Uterus (tissue), 4 donors: ENCODE measurements at places on chromosomes 5 and 9.

DNA sequence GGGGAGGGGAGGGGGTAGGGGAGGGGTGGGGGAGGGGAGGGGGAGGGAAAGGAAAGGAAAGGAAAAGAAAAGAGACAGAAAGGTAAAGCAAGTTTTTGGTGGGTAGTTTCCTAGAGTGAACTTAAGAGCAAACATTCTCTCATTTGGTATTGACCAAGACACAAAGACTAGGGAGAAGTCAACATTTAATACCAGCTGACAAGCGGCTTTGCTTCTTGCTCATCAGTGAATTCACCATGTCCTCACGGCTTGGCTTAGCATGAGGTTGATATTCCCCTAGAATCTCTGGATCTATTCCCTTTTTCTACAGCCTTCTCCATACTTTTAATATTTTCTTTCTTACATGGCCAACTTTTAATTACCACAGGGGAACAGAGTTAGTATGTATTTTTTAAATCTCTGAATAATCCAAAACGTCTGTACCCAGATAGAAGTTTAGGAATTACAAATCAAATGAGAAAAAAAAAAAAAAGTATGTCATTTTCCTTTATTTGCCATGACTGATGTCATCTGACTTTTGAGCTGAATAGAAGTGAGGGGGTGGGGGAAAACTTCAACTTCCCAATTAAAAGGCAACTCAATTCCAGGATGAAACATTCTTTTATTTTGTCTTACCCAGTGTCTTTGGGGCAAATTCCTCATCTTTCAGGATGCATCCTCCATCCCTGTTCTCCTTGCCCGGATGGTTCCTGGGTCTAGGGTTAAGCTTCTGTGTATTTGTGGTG lies 40.1 kb upstream of the GLIS3 start:
- DNase-seq, result no peak

DNA sequence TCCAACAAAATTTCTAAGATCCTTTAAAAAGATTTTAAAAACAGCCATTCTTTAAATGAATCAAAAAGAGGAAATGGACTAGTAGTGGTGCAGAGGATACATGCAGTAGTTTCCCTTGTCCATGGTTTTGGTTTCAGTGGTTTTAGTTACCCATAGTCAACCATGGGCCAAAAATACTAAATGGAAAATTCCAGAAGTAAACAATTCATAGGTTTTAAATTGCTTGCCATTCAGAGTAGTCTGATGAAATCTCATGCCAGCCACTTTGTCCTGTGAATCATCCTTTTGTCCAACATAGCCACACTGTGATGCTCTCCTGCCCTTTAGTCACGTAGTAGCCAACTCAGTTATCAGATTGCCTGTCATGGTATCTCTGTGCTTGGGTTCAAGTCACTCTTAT lies 286.1 kb downstream of the ANXA1 start:
- DNase-seq, result no peak

DNA sequence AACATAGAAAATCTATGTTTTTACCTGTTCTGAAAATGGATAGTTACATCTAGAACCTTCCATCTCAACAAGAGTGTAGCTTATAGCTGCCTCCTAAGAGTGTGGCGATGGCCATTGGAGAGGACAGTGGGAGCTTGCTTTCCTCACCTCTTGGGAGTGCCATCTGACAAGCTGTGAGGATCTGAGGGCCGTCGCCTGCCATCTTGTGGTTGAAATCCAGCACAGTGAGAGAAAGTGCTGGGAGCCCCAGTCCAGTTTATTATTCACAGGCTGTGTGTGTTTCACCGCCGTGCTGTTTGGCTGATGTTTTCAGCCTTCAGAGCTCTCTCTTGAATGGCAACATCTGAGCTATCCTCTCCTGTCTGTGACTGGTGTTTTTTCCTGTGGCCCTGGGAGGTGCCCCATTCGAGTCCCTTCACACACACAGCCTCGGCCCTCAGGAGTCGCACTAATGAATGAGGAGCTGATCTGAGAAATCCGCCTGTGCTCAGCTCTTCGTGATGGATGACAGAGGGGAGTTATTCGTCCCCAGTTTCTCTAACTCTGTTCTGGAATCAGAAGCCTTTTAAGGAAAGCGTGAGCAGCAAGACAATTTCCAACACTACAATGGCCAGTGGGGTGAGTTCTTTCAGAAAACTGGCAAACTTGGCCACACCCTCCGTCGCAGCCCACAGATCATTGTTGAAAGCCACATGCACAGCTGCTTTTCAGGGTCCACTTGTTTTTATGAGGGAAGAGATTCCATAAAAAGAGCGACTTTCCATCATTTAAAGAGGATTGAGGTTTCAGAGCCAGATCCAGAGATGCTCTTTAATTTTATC lies 170.3 kb downstream of the PDZD2 start:
- peak; percentile 67 for DNase-seq

DNA sequence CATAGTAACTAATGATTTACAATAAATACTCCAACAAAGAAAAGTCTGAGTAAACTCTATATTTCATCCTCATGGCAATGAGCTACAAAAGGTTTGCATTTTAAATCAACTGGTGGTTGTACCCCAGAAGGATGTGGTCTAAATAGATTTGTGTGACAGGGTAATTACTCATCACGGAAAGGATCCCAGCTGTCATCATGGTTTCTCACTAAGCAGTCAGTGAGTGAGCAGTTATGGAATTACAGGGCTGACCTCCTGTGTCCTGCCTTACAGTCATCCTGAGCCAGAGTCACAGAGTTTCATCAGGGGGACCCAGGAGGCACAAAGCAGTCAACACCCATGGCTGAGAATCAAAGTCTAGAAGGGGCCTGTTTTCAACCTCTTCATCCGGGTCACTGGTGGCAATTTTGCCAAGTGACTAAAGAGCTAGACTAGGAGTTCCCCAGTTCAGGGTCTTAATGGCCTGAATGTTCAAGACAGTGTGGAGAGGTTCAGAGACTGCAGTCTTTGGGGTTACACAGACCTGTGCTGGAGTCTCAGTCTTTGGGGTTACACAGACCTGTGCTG lies 210.7 kb upstream of the SLC24A2 start:
- DNase-seq, result no peak

GRCh38 chr9:76608575-76609273 lies 149.7 kb downstream of the GCNT1 start:
- no peak for DNase-seq

DNA sequence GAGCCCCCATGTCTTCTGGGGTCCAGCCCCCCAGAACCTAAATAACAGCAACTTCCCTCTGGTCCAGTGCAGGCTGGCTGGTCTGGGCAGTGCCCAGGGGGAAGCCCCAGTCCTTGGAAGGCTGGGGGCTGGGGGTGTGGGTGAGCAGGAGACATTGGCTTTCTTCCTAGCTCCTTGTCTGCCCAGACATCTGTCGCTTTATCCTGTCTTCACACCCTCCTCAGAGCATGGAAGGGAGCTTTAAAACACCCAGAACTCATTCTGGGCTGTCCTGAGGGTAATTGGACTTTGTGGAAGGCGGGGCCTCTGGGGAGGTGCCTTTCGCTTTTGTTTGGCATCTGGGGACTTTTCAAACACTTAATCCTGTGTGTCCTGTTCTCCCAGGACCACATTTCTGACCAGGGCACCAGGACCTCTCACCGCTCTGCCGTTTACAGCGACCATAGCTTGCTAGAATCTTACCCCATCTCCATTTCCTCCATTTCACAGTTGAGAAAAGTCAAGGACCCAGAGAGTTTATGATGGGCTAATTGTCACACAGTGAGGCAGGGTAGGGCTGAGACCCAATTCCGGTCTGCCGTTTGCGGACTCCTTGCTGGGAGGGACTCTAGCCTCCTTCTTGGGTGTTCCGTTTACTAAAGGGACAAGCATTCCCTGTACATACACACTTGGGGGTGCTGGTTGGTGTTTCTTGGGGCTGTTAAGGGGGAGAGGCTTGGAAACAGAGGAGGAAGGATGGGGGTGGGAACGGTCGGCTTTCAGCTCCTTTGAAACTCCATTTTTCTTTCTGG lies 1.1 kb downstream of the GSN start:
- DNase-seq, result peak; percentile 54

GRCh38 chr5:89901346-89901745 lies 508.2 kb downstream of the CETN3 start:
- DNase-seq, result no peak

DNA sequence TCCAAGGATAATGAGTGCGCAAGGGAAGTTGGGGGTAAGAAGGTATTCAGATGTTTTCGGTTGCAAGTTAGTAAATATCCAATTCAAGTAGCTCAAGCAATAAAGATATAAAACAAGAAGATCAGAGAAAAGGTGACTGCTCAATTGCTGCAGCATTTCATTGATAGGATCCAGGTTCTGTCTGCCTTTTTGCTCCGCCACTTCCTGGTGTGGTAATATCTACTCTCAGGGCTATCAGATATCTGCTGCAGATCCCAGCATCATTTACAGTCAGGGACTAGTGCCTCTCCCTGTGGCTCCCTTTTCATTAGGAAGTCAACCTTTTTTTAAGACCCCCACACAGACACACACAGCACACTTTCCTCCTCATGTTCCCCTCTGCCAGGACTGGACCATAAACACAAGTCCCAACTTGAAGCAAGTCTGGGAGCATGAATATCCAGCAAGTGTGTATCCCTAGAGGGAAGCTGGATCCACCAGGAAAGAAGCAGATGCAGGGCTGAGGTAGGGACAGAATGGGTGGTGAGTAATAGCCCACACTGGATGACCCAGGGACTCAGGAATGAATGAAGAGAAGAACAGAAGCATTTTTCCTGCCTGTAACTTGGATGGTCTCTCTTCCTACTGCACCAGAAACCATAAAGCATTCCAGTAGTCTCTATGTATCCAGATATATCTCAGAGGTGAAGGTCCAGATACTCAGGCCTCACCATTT lies 53.7 kb downstream of the ZNF622 start:
- DNase-seq, result no peak

- no peak for DNase-seq
Measured at GRCh38 chr9:125587819-125588460, 119.1 kb downstream of the MAPKAP1 start.

DNA sequence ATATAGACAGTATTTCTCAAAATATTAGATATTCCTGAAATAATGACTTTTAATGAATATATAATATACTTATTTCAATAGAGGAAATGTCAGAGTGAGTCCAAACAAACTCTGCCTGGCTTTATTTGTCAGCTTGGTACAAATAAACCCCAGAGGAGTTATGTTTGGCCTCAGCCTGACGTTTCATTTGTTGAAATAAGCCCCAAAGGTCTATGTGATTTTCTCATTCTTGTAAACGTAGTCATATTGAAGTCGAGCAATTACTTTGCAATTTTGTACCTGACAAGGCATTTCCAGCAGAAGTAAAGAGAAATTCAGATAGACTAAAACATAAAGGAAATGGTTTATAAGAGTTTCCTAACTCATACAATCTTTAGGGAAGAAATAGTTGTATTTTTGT lies 57.9 kb downstream of the MCCC2 start:
- no peak for DNase-seq

DNA sequence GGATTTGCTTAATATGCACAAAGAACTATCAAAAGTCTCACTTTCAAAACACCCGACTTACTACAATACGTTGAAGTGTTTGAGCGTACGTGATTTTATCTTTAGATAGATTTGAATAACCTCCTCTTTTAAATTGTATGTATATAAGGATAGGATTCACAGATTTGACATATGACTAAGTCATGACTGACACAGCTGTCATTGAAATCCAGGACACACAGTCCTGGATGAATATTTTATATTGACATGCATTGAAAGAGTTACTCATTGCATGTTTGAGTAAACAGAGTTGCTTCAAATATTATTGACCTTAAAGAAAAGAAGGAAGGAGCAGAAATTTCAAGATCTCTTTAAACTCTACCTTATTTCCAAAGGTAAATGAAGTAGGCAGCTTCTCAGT lies 3.3 kb downstream of the MUSK start:
- DNase-seq, result no peak

GRCh38 chr9:69975681-69976080 lies 68.0 kb upstream of the MAMDC2 start:
- DNase-seq, result no peak

GRCh38 chr5:21910731-21911130 lies 942.4 kb downstream of the CDH12 start:
- DNase-seq, result no peak

DNA sequence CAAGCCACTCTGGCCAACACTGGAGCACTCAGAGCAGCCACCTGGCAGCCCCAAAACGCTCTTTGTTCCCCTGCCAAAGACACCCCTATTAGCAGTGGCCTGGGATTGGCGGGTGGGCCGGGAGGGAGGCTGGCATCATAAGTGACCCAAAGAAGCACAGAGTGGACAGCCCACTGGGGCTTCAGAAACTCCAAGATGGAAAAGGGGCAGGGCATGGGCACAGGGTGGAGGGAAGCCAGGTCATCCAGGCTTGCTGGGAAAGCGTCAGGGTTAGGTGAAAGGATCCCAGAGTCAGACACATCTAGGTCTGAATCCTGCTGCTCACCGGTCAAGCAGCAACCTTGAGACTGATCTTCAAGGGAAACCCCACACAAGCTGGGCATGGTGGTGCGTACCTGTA lies 14.8 kb downstream of the EEIG1 start:
- DNase-seq, result no peak

DNA sequence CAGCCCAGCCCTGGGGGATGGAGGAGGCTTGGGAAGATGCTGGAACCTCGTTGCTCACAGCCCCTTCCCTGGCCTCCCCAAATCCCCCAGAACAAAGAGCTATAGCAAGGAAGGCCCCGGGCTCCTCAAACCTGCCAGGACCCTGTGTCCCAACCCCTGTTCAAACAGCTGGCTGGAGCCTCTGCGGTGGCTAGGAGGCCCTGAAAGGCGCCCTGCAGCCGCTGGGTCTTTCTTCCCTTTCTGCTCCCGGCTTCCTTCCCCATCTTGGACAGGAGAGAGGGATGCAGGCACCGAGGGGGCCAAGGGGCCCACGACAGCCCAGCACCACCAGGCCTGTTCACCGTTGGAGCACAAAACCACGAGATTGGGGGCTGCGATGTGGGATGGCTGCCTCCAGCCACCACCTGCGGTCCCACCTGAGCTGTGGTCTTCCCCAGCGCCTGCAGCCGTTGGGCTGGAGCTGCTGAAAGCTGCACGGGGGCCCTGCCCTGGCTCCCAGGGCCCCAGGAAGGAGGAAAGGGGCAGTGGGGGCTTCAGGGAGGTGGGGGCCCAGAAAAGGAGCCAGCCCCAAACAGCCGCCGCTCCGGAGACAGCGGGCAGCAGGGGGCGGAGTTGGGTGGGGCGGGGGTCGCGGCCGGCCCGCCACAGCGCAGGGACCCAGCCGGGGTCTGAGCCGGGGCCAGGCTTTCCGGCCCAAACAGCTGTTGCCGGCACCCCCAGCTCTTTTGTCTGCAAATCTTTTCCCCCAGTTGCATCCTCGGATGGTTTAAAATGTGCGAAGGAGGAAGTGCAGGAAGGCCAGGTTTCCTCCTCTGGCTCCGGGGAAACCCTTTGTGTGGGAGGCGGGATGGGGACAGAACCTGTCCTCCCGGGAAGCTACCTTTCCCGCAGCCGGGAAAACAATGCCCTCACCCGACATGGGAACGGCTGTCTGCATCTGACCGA lies 16.1 kb downstream of the NOTCH1 start:
- DNase-seq, result no peak

DNA sequence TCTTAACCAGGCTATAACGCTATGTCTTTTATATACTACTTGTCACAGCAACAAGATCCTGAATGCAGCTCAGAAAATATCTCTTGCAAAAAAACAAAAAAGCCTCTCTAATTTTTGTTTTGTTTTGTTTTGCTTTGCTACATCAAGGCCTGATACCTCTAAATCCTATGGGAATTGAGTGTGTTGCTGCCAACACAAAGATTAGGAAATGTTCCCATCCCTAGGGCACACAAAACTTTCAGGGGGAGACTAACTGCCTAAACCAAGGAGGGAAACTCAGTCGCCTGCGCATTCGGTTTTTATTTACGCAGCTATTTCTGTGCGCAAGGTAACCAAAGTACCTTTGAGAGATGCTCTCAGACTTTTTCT lies 1.7 kb downstream of the SSBP2 start:
- no peak for DNase-seq
